ENCODE measurements at places on chromosomes 5 and 9.

GRCh38 chr9:115671236-115671962 lies 482.2 kb upstream of the PAPPA start:
- DNase-seq = no peak

GRCh38 chr5:106873568-106873967 lies 797.2 kb downstream of the EFNA5 start:
- DNase-seq = no peak

DNA sequence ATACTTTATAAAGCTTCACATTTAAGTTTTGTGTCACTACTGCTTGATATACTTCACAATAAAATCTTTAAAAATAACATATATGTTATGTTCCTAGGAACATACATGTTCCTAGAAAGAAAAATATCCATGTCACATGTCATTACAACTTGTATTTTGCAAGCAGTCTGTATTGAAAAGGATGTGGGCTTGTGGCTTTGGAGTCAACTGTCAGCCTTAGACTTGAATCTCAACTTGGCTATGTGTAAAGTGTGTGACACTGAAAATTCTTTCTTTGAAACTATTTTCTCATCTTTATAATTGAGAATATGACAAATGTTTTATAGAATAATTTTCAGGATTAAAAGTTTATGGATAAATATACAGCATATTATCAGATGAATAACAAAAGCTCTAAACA lies 273.1 kb downstream of the KIAA0825 start:
- no peak for DNase-seq

GRCh38 chr9:127825319-127826051 lies 22.8 kb downstream of the FPGS start:
- DNase-seq = no peak

DNA sequence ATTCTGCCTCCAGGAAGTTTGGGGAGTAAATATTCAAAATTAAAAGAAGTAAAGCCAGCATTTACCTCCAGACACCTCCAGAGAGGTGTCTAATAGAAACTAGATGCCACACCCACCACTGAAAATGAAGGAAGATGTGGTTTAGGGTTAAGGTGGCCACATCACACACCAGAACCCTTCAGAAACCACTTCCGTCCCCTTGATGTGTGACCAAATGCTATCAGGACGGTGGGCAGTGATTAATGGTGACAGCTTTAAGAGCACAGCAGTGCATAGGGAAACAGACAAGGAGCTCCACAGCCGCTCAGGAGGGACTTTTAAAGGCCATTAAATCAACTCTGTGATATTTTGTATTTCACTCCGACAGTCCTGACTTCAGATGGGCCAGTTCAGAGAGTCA lies 295.2 kb downstream of the BRINP1 start:
- DNase-seq = no peak

GRCh38 chr5:121006217-121006616 lies 542.1 kb downstream of the PRR16 start:
- DNase-seq = no peak

DNA sequence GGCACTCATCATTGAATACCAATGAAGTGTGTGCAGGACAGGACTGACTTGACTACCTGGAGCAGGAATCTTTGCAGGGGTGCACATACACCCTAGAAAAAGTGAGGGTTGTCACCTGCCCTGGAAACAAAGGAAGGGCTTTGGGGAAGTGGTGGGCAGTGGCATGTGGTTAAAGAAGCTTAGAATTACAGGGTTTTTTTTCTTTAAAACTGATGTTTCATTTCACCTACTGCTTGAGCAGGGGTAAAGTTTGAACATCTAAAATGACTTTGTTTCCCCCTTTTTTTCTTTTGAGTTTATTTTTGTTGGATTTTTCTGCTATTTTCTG lies 2.0 kb upstream of the KDM3B start:
- DNase-seq = no peak

GRCh38 chr5:134659456-134659855 lies 10.9 kb downstream of the SEC24A start:
- DNase-seq = no peak

GRCh38 chr9:75200892-75201470 lies 112.7 kb downstream of the OSTF1 start:
- DNase-seq = no peak

GRCh38 chr9:101737165-101737704 lies 1.2 kb downstream of the GRIN3A start:
- no peak for DNase-seq

DNA sequence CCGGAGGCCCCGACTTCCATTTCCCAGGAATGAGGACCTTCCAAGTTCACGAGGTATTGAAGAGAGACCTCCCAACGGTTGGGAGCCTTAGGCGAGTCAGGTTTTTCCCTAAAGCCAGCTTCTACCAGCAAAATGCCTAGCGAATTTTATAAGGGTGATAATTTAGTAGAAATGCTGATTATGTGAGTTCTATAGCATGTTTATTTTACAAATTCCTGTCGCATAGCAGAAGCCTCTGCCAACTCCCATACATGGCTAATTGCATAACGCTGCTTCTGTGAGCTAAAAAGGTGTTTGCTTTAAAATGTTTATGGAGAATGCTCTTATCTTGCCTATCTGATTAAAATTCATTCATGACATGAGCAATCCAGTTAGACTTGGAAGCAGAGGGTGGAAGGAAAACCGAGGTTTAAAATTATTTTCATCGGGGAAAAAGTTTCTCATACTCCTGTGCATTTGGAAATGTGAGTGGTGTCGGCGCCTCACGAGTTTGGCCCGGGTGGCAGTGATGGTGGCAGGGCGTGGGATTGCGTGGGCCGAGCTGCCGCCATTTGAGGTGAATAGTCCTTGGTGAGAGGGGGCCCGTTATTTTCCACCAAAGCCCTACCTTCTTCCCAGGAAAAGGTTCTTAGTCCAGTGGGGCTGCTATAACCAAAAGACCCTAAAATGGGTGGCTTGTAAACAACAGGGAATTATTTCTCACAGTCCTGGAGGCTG lies 104.4 kb upstream of the FCN2 start:
- no peak for DNase-seq

DNA sequence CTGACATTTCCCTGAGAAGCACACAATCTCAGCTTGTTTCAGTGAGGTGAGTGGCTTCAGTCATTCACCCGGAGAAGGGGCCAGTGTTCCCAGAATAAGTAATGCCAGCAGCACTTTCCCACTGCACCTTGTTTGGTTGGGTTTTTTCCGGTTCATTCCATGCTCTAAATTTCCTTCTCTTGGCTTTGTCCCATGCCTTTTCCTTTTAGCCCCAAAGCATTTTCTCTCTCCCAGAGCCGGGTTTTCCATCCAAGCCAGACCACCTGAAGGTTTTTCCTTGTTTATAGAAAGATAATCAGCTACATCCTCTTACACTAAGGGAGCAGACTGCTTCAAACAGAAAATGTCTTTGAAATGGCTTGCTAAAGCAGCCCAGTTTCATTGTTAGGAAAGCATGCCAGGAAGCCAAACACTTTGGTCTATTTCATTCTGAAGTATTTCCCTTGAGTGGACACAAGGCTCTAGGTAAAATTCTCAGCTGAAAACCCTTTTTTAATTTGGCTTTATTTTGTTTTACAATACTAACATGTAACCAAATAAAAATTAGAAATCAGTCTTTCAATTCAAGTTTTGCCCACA lies 501.6 kb downstream of the DTWD2 start:
- no peak for DNase-seq

GRCh38 chr9:82934949-82935348 lies 128.0 kb downstream of the RASEF start:
- DNase-seq = no peak

GRCh38 chr5:43268188-43268820 lies 44.9 kb downstream of the HMGCS1 start:
- DNase-seq = no peak

Data from vagina (tissue), 2 donors.